Natural killer cell treated with Interleukin-12 subunit alpha and Interleukin-12 subunit beta and Interleukin-15 and Interleukin-18, amount 100 ng/mL, for 72 hours (primary cell): ENCODE measurements at places on chromosomes 6 and 20. TPM values are rescaled to one million over a fixed set of nuclear protein-coding genes. Genes with fewer than 3 reads are reported as not detected.

- H3K4me3 ChIP-seq, result no peak overlapping the region
- H3K36me3 ChIP-seq, result no peaks in the 10 kb centered on the region
- H3K27ac ChIP-seq, result no peak overlapping the region
- no peaks in the 10 kb centered on the region for H3K27me3 ChIP-seq
- no peaks in the 10 kb centered on the region for H3K4me1 ChIP-seq
Measured at GRCh38 chr6:95629551-95629950, 52.2 kb downstream of the MANEA start.

- H3K4me1 ChIP-seq, result peaks cover 52% of the 10 kb centered on the region
- no peak for DNase-seq
- peaks cover 27% of the 10 kb centered on the region for H3K36me3 ChIP-seq
- peak overlapping the region; percentile 63 for H3K4me3 ChIP-seq
- peak overlapping the region; percentile 75 for H3K27ac ChIP-seq
Measured at GRCh38 chr6:132495604-132496079, 17.3 kb downstream of the STX7 start.

- no peaks in the 10 kb centered on the region for H3K27me3 ChIP-seq
- no peak overlapping the region for H3K27ac ChIP-seq
- no peaks in the 10 kb centered on the region for H3K4me1 ChIP-seq
- H3K4me3 ChIP-seq, result no peak overlapping the region
Measured at GRCh38 chr6:127051571-127052260, 66.8 kb upstream of the RSPO3 start.

GRCh38 chr6:44659726-44660125, 272.2 kb downstream of the CDC5L start:
- DNase-seq, result no peak
- H3K4me1 ChIP-seq, result peaks cover 2% of the 10 kb centered on the region
- H3K27ac ChIP-seq, result no peak overlapping the region
- H3K4me3 ChIP-seq, result no peak overlapping the region

DNA sequence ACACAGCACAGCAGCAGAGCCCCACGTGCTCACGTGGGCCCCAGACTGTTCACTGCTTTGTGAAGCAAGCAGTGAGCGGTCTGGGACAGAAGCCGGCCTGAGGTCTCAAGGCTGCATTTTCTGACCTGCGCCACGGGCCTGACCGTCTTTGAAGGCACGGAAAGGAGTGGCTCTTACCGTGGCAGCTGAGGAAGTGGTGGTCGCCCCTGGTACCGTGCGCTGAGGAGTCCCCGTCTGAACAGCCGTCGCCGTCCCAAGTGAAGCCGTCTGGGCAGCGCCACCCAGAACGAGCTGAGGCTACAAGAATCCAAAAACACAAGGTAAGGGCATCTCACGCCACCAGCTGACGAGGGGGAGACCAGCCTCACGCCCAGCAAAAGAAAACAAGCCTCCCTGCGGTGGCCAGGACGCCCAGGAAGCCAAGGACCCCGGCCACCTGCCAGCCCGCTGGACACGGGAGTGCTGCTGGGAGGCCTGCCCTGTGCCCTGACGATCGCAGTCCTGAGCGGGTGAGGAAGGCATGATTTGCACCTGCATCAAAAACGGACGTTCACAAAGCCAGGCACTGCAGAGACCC, 55.7 kb downstream of the TAF4 start:
- H3K27ac ChIP-seq, result no peak overlapping the region
- peaks cover 12% of the 10 kb centered on the region for H3K36me3 ChIP-seq
- H3K27me3 ChIP-seq, result no peaks in the 10 kb centered on the region
- no peak for DNase-seq

GRCh38 chr6:68636666-68637065, 1.6 kb downstream of the ADGRB3 start:
- H3K4me3 ChIP-seq, result no peak overlapping the region
- no peak overlapping the region for H3K27ac ChIP-seq
- no peak for DNase-seq

DNA sequence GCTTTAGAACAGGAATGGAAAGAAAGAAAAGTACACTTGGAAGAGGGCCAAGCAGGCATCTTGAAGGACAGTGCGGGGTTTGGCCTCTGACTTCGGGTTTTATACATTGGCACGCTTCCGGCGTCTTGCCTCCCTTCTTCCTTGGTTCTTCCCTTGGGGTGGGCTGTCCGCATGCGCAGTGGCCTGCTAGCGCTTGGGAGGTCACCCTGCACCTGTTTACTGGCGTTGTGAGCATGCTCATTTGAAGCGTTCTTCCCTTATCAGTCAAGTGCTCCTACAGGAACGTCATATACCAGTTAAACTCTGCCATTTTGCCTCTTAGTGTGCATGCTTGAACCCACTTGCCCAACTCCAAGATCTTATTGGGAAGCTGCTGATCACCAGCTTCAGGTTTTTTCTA, 230.0 kb downstream of the TTLL2 start:
- DNase-seq, result no peak
- H3K4me3 ChIP-seq, result no peak overlapping the region
- no peaks in the 10 kb centered on the region for H3K27me3 ChIP-seq
- peaks cover 4% of the 10 kb centered on the region for H3K36me3 ChIP-seq
- H3K4me1 ChIP-seq, result peaks cover 5% of the 10 kb centered on the region

DNA sequence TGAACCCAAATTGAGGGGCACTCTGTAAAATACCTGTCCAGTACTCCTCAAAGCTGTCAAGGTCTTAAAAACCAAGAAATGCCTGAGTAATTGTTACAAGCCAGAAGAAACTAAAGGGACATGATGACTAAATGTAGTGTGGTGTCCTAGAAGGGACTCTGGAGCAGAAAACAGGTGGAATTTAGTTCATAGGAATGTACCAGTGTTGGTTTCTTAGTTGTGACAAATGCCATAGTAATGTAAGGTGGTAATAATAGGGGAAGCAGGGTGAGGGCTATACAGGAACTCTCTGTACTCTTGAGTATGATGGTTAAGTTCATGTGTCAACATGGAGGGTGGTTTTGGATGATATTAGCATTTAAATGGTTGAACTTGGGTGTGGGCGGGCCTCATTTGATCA, 92.3 kb downstream of the CNBD2 start:
- peaks cover 2% of the 10 kb centered on the region for H3K27me3 ChIP-seq
- H3K36me3 ChIP-seq, result no peaks in the 10 kb centered on the region
- H3K27ac ChIP-seq, result no peak overlapping the region
- H3K4me3 ChIP-seq, result no peak overlapping the region

DNA sequence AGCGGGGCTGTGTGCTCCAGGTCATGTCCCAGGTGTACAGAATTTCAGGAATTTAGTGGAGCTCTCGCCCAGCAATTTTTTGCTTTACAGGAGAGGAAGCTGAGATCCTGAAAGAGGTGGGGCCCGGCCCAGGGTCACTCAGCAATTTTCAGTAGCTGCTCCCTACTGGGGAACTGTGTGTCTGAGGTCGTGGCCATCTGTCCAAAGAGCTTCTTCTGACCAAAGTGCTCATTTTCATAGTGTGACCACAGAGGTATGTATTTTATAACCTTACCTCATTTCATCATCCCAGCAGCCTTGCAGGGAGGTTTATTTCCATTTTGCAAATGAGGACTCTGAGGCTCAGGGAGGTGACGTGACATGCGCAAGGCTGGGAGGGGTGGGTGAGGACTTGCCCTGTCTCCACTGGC, 46.3 kb downstream of the FAM209B start:
- no peak overlapping the region for H3K27ac ChIP-seq
- H3K4me3 ChIP-seq, result no peak overlapping the region
- DNase-seq, result no peak
- H3K27me3 ChIP-seq, result peaks cover 20% of the 10 kb centered on the region

HLA-DOA gene
- total RNA-seq, result 0.86 TPM

ZNF292 gene
- 65.9 TPM for total RNA-seq

SLC17A3 gene
- not detected for total RNA-seq

PKHD1 gene
- total RNA-seq, result not detected

KIF25 gene
- not detected for total RNA-seq

C6orf15 gene
- total RNA-seq, result not detected

MYCT1 gene
- total RNA-seq, result not detected
